LHCN-M2 (cell line): ENCODE measurements at places on chromosomes 2 and 18.
A peak's percentile ranks its signal among the peaks of the same experiment; 100 is the strongest.

DNA sequence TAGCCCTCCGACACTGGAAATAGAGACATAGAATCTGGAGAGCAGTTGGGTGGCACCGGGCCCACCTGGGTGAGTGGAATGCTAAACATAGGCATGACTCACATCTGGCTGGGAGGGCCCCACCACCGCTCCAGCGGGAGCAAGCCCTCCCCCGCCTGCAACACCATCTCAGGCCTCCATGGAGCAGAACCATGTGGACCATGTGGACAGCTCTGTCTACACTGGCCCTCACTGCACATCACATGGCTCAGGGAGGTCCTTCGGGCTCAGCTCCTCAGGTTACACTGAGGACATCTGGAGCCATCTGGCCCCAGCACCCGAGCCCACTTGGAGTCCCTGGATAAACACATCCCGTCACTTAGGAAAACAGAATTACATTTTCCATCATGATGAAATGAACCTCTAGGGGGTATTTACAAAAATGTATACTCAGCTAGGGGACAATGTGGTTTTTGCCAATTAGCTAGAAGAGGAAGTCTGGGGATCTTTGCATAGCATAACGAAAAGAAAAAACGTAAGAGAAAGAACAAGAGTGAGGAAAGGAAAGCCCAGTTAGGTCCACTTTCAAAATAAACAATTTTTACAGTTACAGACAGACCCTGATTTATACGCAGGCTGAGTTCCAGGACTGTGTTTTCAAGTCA, 30.7 kb upstream of the MLPH start:
- peak; percentile 36 for DNase-seq

DNA sequence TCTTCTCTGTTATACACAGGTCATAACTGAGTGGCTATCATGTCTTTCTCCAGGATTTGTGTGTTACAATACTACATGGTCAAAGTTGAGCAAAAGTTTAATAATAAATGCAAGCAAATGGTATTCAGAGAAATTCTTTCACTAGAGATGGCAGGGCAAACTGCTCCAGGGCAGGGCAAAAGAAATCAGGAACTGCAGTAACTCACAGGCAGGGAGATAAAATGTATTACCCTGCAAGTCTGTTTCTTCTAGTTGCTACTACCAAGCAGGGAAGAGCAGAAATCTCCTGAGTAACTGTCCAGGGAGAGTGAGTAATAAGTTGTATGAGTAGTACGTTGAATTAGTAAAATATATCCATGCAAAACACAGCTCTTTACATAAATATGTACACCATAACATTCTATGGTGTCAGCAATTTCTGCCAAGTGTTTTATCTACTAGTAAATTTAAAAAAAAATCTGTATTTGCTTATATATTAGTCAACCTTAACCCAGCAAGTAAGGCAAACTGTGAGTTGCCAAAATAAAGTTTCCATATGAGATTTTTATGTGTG, 404.1 kb downstream of the ZEB2 start:
- no peak for DNase-seq

DNA sequence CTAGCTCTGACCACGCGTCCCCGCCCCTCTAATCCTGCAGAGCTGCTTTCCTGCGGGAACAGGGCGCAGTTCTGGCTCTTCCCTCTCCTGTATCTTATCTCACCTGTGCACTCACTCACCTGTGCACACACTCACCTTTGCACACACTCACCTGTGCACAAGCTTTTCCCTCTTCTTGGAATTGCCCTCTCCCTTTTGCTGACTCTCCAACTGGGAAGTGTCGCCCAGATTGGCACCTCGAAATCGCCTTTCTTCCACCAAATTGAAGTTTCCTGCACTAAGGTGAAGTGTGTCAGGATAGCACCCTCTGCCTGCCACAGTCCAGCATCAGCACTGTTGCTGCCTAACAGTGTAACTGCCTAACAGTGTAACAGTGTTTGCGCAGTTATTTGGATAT, 566 bp upstream of the CMPK2 start:
- DNase-seq = no peak

GRCh38 chr18:3411327-3411726, 38.6 kb upstream of the TGIF1 start:
- DNase-seq = no peak

DNA sequence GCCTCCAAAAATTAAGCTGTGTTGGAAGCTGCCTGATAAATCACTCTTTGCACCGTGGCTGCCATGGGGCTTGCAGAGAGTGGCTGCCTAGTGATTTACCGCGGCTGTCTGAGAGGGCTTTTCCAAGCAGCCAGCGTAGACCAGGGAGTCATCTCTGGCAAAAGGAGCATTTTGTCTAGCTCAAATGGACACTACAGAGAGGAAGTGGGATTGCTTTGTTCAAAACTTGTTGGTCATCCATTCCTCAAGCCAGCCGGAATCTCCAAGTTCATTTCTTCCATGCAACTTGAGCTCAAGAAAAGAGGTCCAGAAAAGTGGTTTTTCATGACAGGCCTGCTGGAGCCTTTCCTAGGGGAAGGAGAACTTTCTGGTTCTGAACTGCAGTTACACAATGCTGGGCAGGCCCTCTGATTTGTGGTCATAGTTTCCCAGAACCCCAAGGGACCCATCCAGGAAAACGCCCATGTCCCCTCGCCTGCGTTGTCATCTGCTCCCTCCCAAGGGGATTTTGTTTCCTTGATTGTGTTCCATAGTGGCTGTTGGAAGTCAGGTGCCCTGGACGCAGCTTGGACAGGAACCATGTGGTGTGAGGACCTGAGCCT, 108.1 kb downstream of the TRIB2 start:
- DNase-seq = no peak

DNA sequence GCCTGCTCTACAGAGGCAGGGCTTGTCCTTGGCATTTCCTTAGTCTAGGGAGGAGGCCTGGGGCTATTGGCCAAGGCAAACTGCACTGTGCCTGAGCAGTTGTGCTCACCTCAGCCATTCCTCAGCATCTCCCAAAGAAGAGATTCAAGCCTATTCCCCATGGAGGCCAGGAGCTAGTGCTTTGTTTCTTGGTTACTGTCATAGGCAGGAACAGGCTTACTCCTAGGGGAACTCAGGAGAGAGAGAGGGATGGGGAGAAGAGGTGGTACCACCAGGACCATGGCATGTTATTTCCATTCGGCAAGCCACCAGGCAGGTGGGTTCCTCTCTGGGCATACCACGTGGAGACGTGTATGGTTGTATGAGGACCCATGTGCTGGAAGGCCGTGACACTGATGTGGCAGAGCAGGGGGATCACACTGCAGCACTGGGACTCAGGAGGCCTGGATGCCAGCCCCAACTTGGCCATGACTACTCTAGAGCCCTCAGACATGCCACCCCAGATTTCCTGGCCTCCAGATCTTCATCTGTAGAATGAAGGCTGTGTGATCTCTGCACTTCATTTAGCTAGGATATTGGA, 233.7 kb downstream of the LOXHD1 start:
- DNase-seq = no peak
